ENCODE measurements at places on chromosomes 4 and X.

DNA sequence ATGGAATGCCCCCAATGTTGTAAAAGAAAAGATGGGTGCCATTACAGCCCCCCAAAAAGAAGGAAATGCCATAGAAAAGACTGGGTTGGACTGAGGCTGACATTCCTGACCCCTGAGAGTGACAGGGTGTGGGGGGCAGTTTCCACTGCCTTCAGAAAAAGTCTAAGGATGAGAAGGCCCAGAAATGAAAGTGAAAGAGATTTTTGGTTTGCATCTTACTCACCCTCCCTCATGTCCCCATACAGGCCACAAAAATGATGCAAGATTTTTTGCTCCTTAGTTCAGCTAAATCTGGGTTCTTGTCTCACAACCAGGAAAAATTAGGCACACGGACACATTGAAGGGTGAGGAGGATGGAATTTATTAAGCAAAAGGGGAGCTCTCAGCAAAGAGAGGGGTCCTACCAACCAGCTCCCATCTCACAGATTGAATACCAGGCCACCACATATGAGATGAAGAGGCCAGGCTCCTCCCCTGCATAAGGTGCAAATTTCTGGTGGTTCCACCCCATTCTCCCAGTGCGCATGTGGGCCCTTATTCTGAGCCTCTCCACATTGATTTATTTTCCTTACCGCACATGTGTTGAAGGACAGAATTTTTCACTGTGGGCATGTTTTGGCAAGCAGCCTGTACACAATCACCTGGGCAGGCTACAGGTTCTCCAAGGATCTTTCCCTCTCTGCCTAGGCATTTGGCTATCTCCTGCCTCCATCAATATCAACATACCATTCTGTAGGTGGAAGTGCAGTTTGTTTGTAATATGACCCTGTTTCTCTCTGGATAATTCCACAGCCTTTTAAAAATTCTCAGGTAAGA lies 18.8 kb downstream of the PPP4R3C start:
- DNase-seq = no peak

DNA sequence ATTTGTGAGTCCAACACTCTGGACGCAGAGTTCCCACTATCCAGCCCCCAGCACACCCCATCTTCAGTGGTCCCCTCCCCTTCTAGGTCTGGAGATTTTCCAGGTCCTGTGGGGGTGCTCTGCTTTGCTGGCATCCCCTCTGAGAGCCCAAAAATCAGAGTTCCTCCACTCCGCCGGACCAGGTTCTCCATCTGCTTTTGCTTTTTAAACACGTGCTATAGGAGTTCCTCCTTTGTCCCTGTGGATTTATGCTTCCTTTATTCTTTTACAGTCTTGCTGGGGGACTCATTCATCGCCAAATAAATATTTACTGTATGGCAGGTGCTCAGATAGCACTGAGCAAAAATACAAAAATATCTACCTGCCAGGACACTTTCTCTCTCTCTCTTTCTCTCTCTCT lies 324.7 kb downstream of the STK32B start:
- no peak for DNase-seq

- DNase-seq = no peak
Observed at GRCh38 chrX:129058405-129058804, 464.9 kb downstream of the SMARCA1 start.

- no peak for DNase-seq
Observed at GRCh38 chrX:1341545-1342184, 5.1 kb downstream of the IL3RA start.

- DNase-seq = no peak
Observed at GRCh38 chrX:30364229-30364628, 55.0 kb upstream of the NR0B1 start.

- peak; percentile 9 for DNase-seq
Observed at GRCh38 chr4:56048383-56048701, 99.6 kb downstream of the CEP135 start.

DNA sequence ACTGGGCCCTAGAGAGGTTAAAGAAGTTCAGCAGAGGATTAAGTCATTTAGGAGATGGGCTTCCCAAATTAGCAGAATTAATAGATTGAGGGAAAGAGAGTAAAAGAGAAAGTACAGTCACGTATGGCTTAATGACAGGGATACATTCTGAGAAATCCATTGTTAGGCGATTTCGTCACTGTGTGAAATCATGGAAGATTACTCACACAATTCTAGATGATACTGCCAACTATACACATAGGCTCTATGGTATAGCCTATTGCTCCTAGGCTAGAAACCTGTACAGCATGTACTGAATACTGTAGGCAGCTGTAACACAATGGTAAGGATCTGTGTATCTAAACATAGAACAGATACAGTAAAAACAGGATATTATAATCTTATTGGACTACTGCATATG lies 180.6 kb downstream of the RNF150 start:
- no peak for DNase-seq

DNA sequence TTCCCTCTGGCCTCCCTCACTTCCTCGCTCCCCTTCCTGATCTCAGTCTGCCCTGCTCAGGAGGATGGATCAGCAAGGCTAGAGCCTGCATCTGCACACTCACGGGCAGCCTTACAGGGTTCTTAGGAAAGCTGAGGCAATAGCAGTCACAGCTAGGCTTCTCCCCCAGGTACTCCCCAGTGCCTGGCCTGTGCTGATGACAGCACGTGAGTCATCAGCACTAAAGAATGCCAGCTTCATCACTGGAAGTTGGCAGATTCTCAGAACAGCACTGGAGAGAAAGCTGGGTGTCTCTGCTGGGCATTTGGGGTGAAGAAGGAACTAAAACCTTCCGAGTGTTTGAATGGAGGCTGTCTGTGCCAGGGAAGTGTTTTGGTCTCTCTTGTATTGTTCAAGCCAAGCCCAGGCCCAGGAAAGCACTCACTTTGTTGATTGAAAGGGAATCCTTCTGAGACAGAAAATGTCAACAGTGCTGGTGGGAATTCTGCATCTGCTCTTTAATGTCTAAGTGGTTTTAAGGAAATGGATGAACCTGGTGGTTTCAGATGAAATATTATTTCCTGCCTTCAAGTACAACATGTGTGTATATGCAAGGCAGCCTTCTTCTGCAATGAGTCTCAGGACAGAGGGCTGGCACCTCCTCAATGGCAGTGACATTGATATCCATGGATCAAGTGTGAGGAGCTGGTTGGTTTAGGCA lies 73.0 kb upstream of the SCOC start:
- peak; percentile 42 for DNase-seq

DNA sequence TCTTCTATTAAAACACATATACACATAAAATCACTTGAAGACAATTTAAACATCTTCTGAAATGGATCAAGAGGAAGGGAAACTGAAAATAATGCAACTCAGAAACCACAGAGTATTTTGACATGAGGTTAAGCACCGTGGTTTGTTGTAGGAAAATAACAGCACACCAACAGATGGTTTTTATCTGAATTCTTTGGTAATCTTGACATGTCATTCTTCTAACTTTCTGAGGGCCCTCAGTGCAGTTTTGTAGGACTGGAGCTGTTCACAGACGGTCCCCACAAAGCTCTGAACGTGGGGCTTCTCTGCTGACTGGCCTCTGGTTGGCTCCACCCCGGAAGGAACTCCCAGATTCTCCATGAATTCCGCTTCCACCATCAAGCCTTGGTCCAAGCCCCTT lies 16.0 kb upstream of the TLR8 start:
- no peak for DNase-seq

DNA sequence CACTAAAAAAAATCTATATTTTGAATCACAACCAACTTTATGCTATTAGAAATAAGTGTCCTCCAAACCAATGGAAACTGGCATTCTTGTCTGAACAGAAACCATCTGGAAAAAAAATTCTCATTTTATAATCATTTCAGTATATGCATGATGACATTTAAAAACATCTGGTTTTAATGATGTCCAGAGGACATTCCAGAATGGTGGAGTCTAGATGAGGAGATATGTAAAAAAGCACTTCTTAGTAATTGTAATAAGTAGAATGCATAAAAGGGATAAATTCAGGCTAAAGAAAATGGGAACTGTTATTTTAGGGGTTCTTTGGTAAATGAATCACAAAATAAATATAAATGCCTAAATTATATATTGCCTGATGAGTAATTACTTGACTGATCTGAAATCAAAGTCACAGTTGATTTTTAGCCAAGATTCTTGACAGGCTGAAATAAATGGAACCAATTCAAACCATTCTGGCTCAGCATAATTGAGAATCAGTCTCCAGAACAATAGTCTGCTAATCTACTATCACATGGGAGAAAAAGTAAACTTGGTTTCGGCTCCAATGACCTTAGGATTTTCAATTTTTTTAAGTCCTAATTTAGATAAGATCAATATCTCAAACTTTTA lies 636.6 kb downstream of the FAT4 start:
- DNase-seq = no peak

- DNase-seq = peak; percentile 15
Observed at GRCh38 chrX:43655151-43656004, 721 bp upstream of the MAOA start.

- no peak for DNase-seq
Observed at GRCh38 chrX:122625239-122625638, 558.8 kb upstream of the GRIA3 start.

- DNase-seq = no peak
Observed at GRCh38 chrX:9644335-9644734, 121.3 kb downstream of the GPR143 start.

DNA sequence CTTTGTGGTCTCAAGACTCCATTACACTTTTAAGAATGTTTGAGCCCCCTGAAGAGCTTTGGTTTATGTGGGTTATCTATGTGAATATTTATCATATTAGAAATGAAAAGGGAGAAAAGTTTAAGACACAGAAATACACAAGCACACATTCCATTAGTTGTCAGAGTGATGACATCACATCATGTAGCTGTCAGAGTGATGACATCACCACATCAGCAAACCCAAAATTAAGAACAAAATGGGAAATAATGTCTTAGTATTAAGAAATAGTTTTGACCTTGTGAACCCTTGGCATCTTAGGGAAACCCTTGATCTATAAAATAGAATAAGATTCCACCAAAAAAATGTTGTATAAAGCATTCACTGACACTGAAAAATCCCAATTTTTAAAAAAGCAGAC lies 195.9 kb downstream of the TSPAN5 start:
- DNase-seq = no peak

GRCh38 chr4:73434311-73434710 lies 1.7 kb upstream of the AFP start:
- peak; percentile 7 for DNase-seq

- no peak for DNase-seq
Observed at GRCh38 chrX:31708116-31708515, 636.3 kb upstream of the FTHL17 start.

DNA sequence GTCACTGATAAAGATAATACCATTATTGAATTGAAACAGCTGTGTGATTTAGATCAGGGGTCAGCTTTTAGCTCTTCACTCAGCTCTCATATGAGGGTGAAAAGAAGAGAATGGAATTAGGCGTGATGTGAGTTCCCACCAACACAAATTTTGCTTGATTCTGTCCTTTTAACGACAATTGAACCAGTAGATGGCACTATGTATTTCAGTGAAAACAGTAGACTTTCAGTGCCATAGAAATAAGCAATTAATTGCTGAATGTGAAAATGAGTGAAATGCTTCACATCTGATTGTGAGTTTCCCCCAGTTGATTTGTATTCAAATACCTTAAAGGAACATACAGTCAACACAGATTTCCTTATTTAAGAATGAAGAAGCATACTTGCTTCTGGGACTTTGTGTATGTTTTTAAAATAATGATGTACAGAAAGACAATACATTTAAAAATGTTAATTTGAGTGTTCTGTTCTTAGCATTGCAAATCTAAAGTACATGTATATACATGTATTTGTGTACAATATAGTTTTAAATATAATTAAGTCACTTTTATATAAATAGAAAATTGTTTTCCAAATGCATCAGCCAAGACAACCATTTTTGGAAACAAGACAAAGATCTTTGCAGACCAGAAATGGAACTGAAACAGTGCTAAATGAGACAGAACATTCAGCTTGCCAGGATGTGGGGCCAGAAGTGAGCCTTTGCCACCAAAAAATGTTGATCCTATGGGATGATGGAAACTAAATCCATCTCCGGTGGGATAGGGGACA lies 178.8 kb downstream of the SNCA start:
- DNase-seq = no peak

DNA sequence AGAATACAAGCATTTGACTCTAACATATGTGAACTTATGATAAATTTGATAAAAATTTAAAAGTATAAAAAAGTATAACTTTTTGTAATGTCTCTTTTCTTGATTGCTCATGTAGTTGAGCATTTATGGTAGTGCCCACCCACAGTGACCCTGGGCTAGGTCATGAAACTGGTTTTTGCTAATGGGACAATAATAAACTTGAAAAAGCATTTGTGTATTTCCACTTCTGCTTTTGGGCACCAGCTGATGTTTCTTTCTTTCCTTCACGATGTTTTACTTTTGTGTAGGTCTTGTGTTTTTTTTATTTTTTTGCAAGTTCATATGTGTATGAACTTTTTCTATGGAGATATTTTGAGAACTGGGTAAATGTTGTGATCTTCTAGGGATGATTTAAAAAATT lies 313.1 kb downstream of the CBLL2 start:
- no peak for DNase-seq

- no peak for DNase-seq
Observed at GRCh38 chr4:82905205-82905604, 4.7 kb downstream of the THAP9 start.

- no peak for DNase-seq
Observed at GRCh38 chr4:165767671-165768070, 105.4 kb upstream of the TLL1 start.

DNA sequence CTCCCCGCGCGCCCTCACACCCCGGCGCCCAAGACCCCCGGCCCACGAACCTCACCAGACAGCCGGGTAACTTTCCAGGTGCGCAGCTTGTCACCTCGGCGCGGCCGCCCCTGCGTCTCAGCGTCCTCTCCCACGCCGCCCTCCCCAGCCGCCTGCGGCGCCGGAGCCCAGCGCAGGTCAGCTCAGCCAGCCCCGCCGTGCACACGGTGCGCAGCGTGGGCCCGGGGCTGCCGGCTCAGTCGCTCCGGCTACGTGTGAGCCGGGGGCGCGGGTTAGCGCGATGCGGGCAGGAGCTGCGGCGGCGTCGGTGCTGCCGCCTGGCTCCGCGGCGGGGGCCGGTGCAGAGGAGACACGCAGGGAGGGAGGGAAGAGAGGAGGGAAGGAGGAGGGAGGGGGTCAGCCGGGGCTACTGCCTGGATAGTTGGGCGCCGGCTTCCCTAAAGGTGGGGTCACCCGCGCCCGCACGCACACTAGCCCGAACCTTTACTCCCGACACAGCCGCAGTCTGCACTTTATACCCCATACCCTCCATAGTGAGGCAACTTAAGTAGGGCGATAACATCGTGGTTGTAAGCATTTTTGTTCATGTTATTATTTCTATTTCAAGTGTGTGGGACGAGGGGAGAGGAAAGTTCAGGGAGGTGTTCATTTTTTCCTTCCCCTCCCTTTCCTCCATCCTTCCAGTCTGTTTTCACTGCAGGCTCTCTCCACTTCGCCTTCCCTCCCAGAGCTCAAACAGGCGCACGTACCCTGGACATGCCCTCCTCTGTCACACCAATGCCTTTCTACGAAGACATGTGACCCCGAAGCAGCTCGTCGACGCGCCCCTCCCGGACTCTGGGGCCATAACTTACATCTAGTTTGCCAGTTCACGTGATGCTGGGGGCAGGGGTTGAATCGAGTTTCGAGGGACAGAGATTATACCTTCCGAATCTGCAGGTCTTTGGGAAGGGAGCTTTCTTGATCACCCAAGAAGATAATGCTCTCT lies at the start of gene PRKG2:
TSS of gene PRKG2 (minus strand) at position 342 of the 988 bp plus-strand sequence. CDS start 10,175 bp downstream, outside the sequence.
- no peak for DNase-seq

GRCh38 chr4:72357908-72358307 lies 211.1 kb downstream of the ADAMTS3 start:
- no peak for DNase-seq

GRCh38 chr4:83618431-83618830 lies 82.5 kb downstream of the GPAT3 start:
- peak; percentile 28 for DNase-seq

GRCh38 chr4:6561173-6561516 lies 13.8 kb upstream of the MAN2B2 start:
- DNase-seq = no peak
